HCT116 (cell line): ENCODE measurements at places on chromosomes 12 and 14. TPM values are rescaled to one million over a fixed set of nuclear protein-coding genes. Genes with fewer than 3 reads are reported as not detected.

Gene SLC16A7
- 10.0 TPM for total RNA-seq

Gene PROX2
- not detected for total RNA-seq

Gene CMTM5
- total RNA-seq, result not detected

Gene PIK3C2G
- total RNA-seq, result not detected

Gene ADAMTS20
- total RNA-seq, result not detected

Gene COX8C
- total RNA-seq, result not detected

Gene KCNA1
- total RNA-seq, result not detected

Gene RNASE2
- not detected for total RNA-seq

Gene FAM222A
- 3.7 TPM for total RNA-seq
